ENCODE measurements at places on chromosomes 4 and X. TPM values are rescaled to one million over a fixed set of nuclear protein-coding genes. Genes with fewer than 3 reads are reported as not detected.

The GAGE12H gene
- total RNA-seq = not detected

The MXRA5 gene
- not detected for total RNA-seq

The ZCCHC18 gene
- not detected for total RNA-seq

The PF4V1 gene
- not detected for total RNA-seq

The HDX gene
- total RNA-seq = 6.4 TPM

The ETNPPL gene
- total RNA-seq = not detected

The GAGE13 gene
- total RNA-seq = not detected

The RHOXF2 gene
- total RNA-seq = not detected

The FAM13A gene
- 11.1 TPM for total RNA-seq

The ZNF157 gene
- total RNA-seq = not detected

The SYP gene
- total RNA-seq = 0.75 TPM

The KLKB1 gene
- total RNA-seq = 0.96 TPM

The CHRDL1 gene
- total RNA-seq = not detected

The SHROOM2 gene
- 1.2 TPM for total RNA-seq

The IL1RAPL1 gene
- total RNA-seq = not detected

The HAND2 gene
- not detected for total RNA-seq

The TLR2 gene
- total RNA-seq = 0.23 TPM

The CSAG2 gene
- not detected for total RNA-seq

The RTL9 gene
- not detected for total RNA-seq

The HPGD gene
- total RNA-seq = 0.77 TPM

The TRAM1L1 gene
- 0.75 TPM for total RNA-seq

The KIAA1210 gene
- total RNA-seq = not detected

The TBC1D8B gene
- total RNA-seq = 4.7 TPM

The CABS1 gene
- total RNA-seq = not detected

Measured in MCF 10A (cell line).